Activated CD8-positive, alpha-beta T cell treated with anti-CD3 and anti-CD28 coated beads, Interleukin-2, amount 10 ng/mL, durations not matched to agents 7 days and 5 days (primary cell): ENCODE measurements at places on chromosomes 7 and 10. TPM values are rescaled to one million over a fixed set of nuclear protein-coding genes. Genes with fewer than 3 reads are reported as not detected.

DNA sequence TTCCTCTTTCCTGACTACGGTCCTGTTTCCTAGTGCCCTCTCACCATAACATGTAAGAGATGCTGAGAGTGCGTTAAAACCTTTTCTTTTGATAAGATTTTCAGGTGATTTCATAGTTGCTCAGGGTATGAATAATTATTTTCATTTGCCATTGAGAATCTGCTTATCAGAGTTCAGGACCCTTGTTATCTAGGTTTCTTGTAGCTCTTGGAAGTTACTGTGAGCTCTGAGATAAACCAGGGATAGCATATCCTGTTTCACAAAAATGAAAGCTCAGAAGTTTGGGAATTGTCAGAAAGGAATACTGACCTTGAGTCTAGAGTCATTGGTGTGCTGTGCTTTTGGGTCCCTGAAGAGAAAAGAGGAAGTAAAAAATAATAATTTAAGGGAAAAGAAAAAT is 76.8 kb upstream of the PRKG1 start:
- DNase-seq = no peak

- no peak for DNase-seq
Measured at GRCh38 chr7:22210355-22210754, 146.6 kb downstream of the RAPGEF5 start.

GRCh38 chr10:95574649-95575365 is 13.6 kb upstream of the SORBS1 start:
- DNase-seq = no peak

DNA sequence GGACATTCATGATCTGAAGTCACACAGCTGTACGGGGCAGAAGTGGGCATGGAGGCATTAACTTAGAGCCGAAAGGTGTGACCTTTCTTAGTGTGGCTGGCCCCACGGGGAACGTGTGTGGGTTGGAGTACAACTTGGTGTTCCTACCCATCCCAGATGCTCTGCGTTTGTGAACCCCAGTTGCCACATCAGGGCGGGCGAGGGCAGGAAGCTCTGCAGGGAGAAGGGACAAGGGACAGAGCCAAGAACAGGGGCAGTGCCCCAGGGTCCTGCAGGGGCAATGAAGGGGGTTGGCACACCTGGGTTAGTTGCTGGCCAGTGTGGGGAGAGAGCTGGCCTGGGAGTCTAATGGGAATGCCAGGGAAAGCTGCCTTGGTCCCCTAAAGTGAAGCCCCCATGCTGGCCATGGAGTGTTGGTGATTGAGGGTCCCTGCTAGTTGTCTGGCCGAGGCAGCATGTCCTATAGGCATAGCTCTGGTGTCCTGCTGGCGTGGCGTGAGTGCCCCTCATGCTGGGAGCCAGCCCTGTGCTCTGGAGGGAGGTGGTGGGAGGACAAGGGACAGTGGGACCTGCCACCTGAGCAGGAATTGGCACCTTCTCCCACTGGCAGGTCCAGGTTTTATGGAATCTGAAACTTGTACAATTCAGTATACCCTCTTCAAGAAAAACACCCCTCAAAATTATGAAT is 18.9 kb downstream of the HTRA1 start:
- no peak for DNase-seq

DNA sequence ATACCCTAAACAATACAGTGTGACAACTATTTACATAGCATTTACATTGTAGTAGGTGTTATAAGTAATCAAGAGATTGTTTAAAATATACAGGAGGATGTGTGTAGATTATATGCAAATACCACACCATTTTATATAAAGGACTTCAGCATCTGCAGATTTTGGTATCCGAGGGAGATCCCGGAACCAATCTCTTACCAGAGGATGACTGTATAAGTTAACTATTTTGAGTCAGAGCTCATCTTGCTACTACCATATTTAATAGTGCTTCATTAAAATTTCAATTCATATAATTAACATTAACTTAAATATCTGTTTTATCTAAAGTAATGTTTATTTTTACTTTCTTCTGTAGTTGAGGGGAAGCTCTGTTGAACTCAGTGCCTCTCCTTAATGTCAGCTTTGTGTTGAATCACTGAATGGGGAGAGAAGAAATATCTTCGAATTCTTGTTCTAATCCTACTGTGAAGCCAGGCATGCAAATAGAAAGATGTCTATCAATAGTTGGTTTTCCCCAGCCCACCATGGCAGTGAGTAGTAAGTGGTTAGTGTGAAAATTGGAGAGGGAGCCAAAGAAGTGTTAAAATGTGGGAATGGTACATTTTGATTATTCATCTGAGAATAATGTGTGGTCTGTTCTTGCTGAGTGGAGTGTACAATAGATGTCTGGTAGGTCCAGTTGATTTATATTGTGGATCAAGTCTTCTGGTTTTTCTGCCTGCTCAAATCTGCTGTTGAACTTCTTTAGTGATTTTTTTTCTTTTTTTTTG is 90.1 kb upstream of the CYP26C1 start:
- no peak for DNase-seq

DNA sequence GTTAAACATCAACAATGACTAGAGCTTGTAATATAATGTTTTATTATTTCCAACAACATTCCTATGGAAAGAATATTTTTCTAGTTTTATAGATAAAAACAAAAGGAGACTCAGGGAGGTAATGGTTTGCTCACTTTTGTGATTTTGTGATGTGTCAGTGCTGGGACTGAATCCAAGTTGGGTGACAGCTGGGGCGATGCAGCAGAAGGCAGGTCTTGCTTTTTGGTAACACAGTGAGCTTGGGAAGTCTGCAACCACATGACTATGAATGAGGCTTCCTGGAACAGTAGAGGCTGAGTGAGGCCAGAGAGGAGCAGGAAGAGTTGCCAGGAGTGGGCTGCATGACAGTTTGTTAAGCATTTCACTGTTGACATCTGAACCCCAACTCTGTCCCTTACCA is 4.9 kb upstream of the YKT6 start:
- DNase-seq = no peak

UTF1 gene
- total RNA-seq = not detected

C10orf120 gene
- not detected for total RNA-seq

SLC26A5 gene
- not detected for total RNA-seq

GRCh38 chr10:6274484-6274883 is 71.8 kb downstream of the PFKFB3 start:
- no peak for DNase-seq

MKX gene
- not detected for total RNA-seq

KIF5B gene
- total RNA-seq = 61.5 TPM

DNA sequence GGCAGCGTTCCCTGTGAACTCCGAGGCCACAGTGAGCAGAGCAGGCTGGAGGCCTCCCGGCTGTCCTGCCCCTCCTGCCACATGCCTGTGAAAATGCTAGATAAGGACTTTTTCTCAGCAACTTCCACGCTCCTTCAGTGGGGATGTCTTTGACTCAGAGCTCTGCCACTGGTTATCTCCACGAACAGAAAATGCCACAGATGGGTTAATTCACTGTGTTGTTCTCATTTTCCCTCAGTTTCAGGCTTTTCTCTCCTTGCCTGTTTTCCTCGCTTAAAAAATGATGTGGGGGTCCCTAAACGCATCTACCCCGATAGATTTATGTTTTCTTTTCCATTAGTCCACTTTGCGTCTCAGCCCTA is 51.3 kb downstream of the IKZF1 start:
- DNase-seq = no peak

DNA sequence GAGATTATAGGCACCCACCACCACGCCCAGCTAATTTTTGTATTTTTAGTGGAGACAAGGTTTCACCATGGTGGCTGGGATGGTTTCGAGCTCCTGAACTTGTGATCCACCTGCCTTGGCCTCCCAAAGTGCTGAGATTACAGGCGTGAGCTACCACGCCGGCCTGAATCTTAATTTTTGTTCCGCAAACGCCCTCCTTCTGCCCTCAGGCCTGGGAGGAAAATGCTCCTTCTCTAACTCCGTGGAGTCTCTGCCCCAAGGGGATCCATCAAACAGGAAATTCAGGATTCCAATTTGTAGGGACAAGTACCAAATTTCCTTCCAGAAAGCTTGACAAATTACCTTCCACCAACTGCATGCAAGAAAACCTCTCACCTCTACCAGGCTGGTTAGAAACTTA is 43.2 kb downstream of the RBAK start:
- no peak for DNase-seq

GRCh38 chr10:61950449-61951143 is 49.1 kb downstream of the ARID5B start:
- no peak for DNase-seq

- peak; percentile 25 for DNase-seq
Measured at GRCh38 chr7:73971322-73971703, 56.7 kb upstream of the ELN start.

PPP1R17 gene
- total RNA-seq = not detected

CTTNBP2 gene
- total RNA-seq = not detected

DNA sequence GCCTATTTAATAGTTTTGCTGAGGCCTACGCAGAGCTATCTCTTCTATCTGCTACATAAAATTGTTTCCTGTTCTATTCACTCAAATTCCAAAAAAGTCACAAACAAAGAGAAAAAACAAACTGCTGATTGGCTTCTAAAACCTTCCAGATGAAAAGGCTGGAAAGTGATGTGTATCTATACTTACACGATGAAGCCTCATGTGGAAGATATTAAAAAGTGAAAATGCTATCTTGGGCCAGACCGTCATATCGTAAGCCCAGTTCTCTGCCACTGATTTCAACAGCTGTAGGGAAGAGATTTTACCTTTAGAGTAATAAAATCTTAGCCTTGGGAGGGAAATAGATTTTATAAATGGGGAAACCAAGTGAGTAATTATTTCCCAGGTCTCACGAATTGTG is 394.8 kb downstream of the KIF20B start:
- DNase-seq = no peak

SPDYE5 gene
- total RNA-seq = not detected

ITGB8 gene
- not detected for total RNA-seq

AHCYL2 gene
- total RNA-seq = 7.3 TPM

DNA sequence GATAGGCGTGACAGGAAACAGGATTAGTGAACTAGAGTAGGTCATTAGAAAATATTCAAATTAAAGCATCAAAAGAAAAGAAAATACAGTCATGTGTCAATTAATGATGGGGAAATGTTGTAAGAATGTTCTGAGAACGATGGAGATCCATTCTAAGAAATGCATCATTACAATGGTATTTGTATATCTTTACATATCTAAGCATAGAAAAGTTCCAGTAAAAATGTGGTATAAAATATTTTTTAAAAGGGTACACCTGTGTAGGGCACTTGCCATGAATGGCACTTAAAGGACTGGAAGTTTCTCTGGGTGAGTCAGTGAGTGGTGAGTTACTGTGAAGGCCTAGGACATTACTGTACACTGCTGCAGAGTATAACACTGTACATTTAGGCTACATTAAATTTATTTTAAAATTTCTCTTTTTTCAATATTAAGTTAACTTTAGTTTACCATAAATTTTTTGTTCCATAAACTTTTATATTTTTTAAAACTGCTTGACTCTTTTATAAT is 282.5 kb downstream of the BMPER start:
- no peak for DNase-seq

GRCh38 chr7:71976645-71977044 is 435.5 kb downstream of the CALN1 start:
- DNase-seq = no peak

DNA sequence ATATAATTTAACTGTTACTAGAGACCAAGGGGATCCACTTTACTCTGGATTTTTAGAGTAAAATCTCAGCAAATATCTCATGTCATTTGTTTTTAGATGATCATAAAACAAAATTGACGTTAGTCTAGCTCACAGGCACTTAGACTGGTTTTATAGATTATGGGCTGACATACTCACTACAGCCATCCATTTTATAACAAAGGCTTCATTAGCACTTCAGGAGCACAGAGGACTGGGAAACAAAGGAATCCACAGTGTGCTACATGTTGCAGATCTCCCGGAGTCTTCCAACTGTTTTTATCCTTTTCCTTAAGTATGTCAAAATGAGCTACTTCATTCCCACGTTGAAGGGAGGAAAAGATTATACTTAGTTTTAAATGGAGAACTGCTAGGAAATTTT is 15.9 kb upstream of the SCRN1 start:
- DNase-seq = no peak

DNA sequence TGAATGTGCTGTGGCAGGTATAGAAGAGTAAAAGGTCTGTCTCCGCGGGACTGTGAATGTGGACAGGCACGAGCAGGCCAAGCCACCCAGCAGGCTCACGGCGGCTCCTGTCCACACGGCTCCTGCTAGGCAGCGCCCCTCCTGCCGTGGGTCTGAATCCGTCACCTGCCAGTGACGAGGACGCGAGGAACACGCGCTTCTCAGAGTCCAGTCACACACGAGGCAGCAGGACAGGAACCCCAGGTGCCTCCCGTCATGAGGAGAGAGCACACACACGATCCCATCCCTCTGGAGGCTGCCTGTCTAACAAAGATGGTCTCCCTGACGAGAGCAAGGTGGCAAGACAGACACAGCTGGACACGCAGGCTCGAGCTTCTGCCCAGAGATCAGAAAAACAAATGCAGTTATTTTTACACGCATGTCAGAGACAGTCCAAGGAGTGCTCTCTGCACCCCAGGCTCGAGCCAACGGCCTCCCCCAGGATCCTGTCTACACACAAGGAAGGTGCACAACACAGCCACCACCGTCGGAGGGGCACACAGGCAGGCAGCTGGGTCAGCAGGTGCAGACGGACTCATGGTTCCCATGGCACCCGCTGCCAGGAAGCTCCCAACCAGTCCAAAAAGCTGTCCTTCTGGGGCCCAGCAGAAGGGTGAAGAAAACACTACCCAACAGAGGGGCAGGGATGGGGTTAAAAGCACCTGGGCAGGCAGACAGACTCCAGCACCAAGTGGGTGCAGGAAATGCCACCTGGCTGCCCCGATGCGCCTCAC is 103.2 kb downstream of the MAD1L1 start:
- no peak for DNase-seq

DNA sequence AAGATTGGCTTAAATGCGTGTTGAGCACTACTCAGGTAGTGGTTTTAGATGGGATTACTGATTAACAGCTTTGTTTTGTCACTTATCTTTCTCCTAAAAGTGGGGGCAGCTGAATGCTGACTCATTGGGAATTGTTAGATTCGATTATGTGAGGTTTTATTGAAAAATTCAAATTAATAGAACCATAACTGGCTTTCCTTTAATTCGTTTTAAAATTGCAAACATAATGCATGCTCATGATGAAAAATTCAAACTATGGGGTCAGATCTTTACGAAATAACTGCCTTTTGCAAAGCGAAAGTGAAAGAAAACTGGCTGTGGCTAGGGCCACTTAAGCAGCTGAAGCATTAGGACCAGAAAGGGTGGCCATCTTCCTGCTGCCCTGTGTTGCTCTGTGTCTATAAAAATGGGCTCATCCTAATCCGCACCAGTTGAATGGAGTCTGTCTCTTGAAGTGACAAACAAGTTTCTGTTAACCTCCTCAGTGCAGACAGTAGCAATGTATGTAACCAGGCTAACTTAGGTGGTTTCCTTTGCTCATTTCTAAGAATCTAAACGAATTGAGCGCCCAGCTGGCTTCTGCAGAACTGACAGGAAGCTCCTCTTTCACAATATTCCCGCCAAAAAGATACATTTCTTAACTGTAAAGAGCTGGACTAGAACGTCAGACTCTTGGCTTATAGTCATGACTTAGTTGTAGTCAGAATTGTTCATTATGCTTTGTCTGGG is 27.8 kb downstream of the DENND10 start:
- peak; percentile 79 for DNase-seq

DNA sequence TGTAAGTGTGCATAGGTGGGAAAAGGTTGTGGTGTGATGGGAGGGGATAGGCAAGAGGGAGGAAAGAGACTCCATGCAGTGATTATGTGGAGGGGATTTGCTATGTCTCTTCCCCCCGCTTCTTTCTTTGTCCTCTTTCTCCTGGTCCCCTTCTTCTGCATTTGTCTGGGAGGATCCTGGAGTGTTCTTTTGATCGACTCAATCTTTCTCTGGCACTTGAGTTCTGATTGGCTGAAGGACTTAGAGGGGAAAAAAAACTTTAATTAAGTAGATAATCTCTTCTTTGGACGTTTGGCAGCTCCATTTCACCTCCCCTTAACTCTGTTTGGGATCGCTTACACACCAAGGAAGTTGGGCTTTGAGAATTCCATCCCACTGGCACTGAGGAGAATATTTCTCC is at the start of gene WNT8B:
Gene WNT8B, plus strand, starts transcription at position 301 of the 400 bp plus-strand sequence. CDS start 160 bp downstream, outside the sequence.
- no peak for DNase-seq
